Esophagus squamous epithelium (tissue), 5 donors: ENCODE measurements at places on chromosomes 7 and 10.

DNA sequence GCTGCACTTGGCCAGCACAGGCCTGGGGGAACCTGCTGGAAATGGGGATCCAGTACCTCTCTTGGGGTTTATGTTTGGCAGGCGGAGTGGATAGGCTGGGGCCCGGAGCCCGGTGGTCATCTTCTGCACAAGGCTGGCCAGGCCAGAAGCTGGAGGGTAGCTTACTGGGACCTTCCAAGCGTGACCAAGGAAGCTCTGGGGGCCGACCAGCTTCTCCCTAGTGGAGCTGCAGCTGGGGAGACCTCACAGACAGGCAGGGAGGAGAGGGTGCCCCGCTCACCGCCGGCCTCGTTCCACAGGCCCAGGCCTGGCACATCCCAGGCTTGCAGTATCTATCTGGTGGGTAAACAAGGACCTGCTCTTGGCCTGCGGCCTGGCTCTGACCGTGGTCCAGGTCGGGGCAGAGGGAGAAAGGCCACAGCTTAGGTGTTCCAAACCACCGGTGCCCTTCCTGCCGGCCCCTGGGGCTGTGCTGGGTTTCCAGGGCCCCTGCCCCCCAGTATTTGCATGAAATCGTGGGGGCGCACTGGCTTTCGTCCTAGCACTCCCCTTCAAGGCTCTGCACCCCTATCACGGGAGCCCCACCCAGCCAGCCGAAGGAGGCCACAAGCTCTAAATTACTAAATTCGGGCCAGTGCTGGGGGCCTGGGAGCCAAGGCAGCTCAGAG, 1.5 kb upstream of the ELFN1 start:
- no peak for DNase-seq

- no peak for DNase-seq
Measured at GRCh38 chr7:92332782-92333181, 87.0 kb downstream of the ANKIB1 start.

DNA sequence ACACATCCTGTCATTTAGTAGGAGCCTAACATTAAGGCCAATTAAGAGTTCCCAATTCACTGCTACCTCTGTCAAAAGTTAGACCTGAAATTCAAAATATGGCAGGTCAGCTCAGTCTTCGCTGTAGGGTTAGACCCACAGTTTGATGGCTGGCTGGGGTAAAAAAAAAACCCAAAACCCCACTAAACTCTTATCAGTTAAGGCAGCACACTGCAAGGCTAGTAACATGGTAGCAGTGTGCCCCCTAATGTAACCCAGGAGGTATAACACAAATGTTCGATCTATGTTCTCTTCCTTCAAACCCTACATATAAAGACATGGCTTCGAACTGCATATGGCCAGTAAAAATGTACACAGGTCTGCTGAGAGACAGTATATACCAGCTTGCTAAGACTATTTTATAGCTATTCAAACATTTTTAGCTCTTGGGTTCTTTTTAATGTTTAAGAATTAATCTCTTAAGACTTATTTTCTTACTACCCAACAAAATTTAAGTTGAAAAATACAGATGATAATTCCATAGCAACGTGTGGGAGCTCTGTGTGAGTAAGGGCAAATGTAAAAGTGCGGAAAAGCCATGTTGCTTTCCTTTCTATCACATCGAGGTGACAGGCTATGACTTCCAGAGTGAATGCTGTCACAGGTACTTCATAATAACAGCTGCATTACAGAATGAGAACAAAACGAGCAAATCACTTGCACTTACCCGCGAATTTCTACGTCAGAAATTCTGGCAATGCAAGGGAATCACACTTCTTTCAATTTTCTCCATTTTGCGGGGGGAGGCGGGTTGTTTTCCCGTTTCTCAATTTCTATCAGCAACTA, 168.4 kb upstream of the IMMP2L start:
- DNase-seq: no peak

DNA sequence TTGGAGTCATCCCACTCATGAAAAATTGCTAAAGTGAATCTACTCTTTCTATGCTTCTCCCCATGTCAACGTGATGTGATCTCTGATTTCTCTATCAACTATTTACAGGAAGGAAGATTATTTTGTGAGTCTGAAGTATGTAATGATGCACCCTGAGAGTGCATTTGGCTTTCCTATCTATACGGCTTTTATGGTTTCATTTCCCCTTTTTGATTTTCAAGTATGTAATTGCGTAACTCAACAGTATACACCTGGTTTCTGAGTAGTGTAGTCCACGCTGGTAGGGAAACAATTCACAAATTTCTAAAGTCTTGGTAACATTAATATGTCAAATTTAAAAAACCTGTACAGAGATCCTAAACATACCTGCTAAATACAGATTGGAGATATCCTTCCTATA, 194.7 kb upstream of the SEMA3A start:
- no peak for DNase-seq

GRCh38 chr7:75980430-75981202, 13.8 kb downstream of the TMEM120A start:
- DNase-seq: no peak

DNA sequence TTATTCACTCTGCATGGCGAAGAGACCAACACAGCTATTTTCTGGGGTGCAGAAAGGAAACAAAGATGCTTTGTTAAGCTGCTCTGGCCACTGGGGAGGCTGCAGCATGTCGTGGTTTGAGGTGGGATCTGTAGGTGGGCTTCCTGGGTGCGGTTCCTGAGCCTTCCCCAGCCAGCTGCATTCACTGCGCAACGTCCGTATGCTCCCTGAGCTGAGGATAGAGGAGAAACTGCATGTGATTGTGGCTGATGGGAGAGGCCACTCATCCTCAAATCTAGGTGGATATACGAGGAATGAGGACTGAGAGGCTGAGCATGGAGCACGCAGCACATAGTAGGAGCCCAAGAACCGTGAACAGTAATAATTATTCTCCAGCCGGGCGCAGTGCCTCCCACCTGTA, 9.9 kb upstream of the DNAAF5 start:
- DNase-seq: no peak

DNA sequence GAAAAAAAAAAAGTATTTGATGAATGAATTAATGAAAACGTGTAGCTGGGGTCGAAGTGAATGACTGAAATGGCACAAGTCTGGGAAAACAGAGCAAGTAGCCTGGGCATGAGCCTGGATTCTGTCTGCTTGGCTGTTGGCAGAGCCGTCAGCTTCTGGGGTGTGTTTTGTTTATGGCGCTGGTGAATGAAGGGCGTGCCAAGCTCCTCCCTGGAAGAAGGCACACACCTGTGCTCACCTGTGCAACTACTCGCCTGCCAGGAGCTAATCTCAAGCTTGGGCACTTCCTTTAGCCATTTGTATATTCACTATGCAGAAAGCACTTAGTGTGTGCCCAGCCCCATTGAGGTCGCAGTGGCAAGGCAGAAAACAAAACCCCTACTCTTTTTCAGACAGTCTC, 74.1 kb downstream of the GTF2IRD1 start:
- no peak for DNase-seq

DNA sequence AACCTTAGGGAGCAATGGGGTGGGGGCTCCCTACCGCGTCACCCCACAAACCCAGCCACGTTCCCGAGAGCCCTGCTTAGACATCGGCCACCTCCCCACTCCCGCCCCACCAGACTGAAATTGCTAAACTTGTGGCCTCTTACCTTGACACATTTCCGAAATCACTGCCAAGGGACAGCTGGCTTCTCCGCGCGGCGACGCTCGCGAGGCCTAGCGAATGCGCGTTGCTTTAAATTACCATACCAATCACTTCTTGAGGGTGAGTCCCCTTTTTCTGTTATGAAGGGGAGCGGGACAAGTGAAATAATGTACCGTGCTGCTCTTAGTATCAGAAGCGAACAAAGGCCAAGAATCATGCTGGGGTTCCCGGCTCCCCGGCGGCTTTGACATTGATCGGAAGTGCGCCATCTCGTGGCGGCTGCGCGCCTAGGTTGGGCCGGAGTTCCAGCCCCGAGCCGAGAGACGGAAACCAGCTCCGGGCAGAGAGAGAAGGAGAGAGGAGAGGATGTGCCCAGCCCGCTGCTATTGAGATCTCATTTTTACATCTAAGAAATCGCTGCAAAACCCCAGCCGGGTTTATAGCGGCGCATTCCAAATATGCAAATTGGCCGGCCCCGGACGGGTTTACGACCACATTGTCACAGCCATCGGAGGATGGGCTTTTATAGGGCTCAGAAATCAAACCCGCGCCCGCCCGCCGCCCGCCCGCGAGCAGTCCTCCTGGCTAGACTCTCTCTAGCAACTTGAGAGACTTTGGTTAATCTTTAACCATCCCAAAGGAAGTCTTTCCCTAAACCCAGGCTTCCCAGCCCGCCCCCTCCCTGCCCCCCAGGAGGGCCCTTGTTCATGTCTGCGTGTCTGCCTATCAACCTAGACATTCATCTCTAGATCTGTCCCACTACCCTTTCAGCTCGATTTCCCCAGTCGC, 5.3 kb downstream of the HOXA11 start:
- no peak for DNase-seq

DNA sequence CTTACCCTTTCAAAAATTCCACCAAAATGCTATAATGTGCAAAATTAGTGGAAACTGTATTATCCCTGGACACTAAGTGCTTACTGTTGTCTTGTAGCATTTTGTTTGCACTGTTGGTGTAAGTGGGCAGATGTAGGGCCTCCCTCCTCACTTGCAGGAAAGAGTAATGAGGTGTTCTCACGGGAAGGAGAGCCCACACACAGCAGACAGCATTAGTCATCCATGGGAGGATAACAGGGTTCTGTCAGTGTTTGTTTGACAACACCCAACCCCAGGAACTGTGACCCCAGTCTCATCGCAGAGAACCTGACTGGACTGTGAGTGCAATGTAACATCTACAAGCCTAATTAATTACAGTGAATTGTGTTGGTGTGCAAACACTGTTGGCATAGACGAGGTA, 58.7 kb upstream of the VSTM2A start:
- no peak for DNase-seq

GRCh38 chr10:88107296-88108097, 244.1 kb downstream of the PTEN start:
- DNase-seq: no peak

GRCh38 chr10:82961864-82962263, 1086.9 kb downstream of the NRG3 start:
- DNase-seq: no peak

DNA sequence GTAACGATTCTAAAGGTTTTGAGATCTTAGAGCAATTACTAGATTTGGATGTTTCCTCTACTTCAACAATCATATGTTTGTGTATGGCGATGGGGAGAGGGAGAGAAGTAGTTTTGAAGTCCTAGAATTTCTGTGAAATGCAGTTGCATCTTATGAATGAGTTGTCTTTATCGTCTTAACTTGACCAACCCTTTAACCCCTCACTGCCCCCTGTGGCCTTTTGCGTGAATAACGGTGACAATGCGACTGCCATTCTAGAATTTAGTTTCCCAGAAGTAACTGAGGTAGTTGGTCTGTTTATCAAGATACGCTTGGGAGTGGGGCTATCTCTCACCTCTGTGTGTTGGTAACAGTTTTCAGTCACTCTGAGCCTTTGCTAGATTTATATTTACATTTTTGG, 204.6 kb downstream of the HDAC9 start:
- no peak for DNase-seq

DNA sequence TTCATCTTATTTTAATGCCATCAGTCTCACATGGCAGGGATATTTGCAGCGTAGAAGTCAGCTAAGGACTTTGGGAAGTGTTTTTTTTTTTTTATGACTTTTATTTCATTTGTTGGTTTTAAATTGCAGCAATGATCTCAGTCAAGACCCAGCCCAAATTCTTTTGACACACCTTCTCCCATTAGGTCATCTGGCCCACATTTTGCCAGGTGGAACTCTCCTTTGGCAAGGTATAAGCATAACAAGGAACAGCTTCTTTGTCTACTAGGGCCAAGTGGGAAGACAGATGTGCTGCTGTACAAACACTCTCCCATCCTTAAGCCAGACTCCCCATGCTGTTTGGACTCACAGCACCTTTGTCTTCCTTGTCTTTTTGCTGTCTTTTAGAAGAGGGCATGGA, 41.8 kb downstream of the PLEKHA8 start:
- no peak for DNase-seq
